ENCODE measurements at places on chromosomes 7 and 10.

GRCh38 chr10:129421399-129422010 lies 45.5 kb upstream of the MGMT start:
- no peak for DNase-seq

DNA sequence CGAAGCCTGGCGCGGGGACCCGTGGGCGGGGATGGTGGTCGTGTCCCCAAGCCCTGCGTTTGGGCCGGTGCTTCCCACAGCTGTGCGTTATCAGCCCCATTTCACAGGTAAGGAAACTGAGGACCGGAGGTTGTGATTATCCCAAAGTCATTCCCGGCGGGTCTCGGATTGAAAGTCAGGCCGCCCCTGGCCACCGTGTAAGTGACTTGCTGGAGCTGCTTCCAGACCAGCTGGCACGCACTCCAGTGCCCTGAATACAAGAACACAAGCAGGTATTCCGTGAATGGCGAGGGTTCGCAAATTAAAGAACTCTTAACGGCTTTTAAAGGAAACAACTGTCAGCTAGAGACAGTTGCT lies 675 bp upstream of the ATE1 start:
- no peak for DNase-seq

GRCh38 chr7:107506674-107507339 lies 37.0 kb downstream of the GPR22 start:
- DNase-seq, result no peak

GRCh38 chr10:18875477-18875876 lies 173.1 kb upstream of the MALRD1 start:
- no peak for DNase-seq

- no peak for DNase-seq
Observed at GRCh38 chr7:151308791-151309190, 32.8 kb upstream of the NUB1 start.

- no peak for DNase-seq
Observed at GRCh38 chr7:149620961-149621360, 123.4 kb upstream of the ZNF746 start.

GRCh38 chr10:91980319-91980718 lies 56.7 kb downstream of the BTAF1 start:
- no peak for DNase-seq

GRCh38 chr7:36090976-36091873 lies 61.8 kb upstream of the EEPD1 start:
- DNase-seq, result no peak

DNA sequence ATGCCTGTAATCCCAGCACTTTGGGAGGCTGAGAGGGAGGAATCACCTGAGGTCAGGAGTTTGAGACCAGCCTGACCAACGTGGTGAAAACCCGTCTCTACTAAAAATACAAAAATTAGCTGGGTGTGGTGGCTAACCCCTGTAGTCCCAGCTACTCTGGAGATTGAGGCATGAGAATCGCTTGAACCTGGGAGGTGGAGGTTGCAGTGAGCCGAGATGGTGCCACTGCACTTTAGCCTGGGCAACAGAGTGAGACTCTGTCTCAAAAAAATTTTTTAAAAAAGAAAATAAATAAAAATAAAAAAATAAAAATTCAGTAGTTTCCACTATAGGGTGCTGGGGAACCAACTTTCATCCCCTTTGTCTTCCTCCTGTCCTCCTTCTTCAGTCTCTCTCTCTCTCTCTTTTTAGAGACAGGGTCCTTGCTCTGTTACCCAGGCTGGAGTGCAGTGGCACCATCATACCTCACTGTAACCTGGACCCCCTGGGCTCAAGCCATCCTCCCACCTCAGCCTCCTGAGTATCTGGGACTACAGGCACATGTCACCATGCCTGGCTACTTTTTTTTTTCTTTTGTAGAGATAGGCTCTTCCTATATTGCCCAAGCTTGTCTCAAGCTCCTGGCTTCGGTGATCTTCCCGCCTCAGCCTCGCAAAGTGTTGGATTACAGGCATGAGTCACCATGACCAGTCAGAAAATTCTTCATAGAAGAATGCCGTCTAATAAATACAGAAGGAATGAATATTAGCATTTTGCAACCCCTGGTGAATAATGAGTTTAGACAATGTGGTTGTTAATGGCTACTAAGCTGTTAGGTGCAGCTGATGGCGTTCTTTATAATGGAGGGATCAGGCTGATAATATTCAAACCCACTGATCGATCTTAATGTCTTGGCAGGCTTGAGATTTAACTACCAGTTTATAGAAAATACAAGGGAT lies 20.6 kb downstream of the RBM20 start:
- no peak for DNase-seq

DNA sequence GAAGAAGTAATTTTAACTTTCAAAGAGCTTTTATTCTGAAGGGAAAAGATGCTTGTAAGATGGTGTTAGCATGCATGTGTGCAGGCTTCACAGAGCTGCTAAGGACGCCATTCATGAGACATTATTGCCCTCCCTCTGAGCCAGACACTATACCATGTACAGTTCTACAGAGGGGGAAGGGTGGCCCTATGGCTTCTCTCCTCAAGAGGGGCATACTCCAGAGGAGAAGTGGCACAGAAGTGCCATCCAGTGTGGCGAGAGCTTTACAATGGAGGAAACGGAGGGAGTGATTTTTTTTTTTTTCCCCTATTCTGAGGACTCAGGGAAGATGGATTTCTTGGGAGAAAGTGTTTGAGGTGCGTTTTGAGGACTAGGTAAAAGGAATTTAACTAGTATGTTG lies 119.5 kb downstream of the BICC1 start:
- no peak for DNase-seq

DNA sequence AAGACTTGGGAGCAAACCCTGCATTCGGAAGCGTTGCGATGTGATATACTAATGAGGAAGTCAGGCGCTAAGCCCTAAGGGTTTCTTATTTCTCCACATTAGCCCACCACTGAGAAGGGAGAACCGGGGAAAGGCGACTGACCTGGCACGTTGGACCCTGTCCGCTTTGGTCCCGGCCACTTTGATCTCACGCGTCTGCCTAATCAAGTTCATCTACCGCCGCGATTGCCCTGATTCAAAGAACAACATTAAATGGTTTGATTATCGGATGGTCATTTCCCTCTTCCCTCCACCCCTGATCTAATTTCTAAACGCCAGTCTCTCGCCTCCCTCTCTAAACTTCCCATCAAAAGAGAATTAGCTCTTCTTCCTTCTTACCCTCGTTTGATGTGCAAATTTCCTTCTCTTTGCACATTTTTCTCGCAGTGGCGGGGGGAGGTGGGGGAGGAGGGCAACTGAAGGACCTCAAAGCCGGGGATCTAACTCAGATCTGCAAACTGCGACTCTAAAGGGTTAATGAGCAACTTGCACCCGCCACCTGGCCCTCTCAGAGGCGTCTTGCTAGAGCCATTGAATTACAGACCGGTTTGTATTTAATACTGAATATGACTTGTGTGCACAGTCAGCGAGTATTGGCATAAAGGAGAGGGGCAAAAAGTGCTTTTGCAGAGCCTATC lies 687 bp upstream of the DKK1 start:
- DNase-seq, result no peak

GRCh38 chr7:132402751-132403245 lies 173.5 kb downstream of the PLXNA4 start:
- no peak for DNase-seq

- DNase-seq, result no peak
Observed at GRCh38 chr7:828793-829561, 3.3 kb upstream of the SUN1 start.

GRCh38 chr10:66941491-66941890 lies 15.7 kb downstream of the LRRTM3 start:
- no peak for DNase-seq

GRCh38 chr10:130396044-130396443 lies 259.9 kb downstream of the GLRX3 start:
- DNase-seq, result no peak

DNA sequence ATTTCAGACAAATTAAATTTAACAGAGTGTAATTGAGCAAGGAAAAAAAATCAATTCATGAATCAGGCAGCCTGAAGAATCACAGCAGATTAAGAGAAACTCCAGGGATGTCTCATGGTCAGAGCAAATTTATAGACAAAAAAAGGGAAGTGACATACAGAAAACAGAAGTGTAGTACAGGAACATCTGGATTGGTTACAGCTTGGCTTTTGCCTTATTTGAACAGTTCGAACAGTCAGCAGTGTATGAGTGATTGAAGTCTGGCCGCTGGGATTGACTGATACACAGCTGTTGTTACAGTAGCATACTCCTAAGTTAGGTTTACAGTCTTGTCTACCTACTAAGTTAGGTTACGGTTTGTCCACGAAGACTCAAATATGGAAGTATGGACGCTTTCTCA lies 255.3 kb downstream of the HPSE2 start:
- no peak for DNase-seq

DNA sequence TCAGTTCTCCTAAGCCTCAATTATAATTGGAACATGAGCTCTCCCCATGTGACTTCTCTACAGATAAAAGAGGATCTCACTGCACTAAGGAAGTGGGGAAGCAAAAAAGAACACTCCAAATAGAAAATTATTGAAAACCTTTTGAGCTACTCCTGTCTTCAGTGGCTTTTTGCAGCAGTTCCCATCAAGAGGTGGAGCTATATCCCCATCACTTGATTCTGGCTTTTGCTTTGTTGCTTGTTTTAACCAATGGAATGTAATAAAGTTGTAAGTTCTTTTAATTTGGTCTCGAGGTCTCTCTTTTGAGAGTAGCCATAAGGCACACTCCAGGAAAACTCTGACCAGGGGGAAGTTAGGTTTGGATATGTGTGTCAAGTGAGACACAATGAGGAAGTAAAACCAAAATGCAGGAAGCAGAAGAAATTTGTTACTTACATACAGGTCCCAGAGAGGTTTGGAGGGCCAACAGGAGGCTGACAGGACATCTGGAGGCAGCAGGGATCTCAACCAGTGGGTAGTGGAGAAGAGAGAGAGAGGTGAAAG lies 569.4 kb downstream of the HTR7 start:
- DNase-seq, result no peak

- no peak for DNase-seq
Observed at GRCh38 chr10:87733081-87733480, 73.4 kb downstream of the PAPSS2 start.

- no peak for DNase-seq
Observed at GRCh38 chr7:116162992-116163391, 47.3 kb upstream of the TES start.

- DNase-seq, result no peak
Observed at GRCh38 chr7:139183251-139183650, 47.8 kb upstream of the UBN2 start.

DNA sequence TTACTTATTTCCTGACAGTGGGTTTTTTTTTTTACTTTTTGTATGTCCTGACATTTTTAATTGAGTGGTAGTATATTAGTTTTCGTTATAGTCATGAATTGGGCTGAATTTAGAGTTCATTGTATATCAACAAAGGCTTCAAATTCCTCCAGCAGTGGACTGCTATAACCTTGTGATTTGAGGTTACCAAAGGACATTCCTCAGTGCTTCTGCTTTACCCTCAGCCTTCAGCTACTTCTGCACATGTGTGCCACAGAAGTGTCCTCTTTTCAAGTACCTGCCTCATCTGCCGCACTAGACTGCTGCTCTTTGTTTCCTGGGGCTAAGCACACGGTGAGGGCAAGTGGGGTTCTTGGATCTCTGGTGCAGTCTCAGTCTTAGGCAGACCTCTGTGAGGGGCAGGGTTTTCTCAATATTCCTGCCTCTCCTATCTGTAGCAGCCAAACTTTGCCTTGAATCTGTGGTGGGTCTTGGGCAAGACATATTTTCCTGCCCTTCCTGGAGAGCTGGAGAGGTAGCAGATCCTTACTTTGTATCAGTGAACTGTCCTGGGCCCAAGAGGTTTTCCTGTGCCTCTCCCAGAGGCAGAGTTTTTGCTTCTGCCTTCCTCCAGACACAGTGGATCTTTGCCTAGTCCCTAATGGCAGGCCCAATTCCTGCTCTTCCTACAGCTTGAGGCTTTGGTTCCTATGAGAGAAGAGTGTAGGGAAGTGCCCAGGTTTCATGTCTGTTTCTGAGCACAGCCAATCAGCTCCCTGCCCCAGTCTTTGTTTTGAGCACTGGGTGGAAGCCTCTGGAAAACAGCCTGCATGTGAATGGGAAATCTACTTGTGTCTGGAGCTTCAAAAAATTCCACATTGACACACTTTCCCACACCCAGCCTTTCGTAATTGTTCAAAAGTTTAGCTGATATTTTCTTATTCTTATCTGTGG lies 39.0 kb upstream of the STRIP2 start:
- no peak for DNase-seq

DNA sequence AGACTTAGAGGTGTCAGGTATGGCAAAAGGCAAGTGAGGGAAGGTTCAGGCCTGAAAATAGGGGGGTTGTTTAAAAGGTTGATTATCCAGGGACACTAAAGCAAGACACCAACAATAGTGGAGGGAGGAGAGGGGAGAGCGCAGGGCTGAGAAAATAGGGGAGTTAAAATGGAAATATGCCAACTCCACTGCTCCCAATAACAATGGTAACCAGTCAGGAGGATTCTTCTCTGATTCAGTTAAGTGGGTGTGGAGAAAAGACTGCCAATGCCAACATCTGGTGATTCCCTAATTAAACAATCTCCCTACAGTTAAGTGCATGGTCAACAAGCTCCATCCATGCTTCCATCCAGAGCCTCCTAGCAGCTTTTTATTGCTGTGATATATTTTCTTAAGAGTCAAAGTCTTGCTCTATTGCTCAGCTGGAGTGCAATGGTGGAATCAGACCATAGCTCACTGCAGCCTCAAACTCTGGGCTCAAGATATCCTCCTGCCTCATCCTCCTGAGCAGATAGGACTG lies 183.3 kb downstream of the JAZF1 start:
- DNase-seq, result no peak

DNA sequence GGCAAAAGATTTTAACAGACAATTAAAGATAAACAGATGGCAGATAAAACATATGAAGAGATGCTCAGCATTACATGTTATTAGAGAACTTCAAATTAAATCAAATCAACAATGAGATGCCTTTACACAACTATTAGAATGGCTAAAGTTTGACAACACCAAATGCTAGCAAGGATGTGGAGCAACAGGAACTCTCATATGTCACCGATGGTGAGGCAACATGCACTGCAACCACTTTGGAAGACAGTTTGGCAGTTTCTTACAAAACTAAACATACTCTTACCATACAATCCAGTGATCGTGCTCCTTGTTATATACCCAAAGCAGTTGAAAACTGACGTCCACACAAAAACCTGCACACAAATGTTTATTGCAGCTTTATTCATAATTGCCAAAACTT lies 13.7 kb upstream of the ATE1 start:
- DNase-seq, result no peak

DNA sequence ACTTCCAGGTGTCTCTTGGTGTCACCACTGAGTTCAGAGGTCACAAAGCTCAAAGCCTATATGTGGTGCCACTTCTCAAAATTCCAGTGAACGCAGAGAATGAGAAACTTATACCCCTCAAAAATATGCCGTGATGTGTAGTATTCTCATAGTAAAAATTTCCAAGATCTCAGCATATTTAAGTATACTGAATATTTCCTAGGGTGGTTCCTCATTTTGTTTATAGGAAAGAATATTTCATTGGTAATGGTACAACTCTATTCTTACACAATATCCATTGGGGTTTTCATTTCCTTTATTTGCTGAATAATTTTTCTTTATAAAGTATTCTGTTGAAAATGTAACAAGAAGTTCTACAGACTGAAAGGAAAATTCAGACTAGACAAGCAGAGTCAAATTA lies 58.9 kb upstream of the ADO start:
- DNase-seq, result no peak

Measured in activated naive CD4-positive, alpha-beta T cell (primary cell).